ENCODE measurements at places on chromosomes 16 and 17.
A peak's percentile ranks its signal among the peaks of the same experiment; 100 is the strongest.

DNA sequence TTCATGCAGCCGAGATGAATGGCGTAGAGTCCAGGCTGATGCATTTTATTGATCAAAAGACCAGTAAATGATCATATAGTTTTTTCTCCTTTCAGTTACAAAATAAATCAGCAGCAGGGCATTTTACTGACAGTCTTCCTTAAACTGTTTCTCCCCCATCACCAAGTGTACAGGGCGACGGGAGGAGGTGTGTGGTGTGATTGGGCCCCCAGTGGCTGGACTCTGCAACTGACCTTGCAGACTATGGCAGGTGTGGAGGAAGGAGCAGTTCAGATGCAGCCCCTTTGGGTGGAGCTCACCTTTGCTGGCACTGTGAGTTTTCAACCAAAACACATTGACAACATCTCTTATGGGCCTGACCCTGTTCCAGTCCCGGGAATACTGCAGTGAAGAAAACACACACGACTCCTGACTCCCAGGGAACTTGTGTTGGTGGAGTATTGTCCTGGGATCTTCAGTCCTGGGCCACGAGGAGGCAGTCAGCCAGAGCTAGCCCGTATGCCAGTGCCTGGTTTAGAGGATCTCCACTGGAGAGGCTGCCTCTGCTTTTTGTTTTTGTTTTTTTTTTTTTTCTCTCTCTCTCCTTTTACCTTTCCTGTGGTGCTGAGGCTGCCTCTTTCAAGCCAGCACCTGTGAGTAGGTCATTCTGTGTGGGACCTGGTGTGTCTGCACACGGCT, 29.8 kb downstream of the KIAA0513 start:
- DNase-seq: peak; percentile 11

DNA sequence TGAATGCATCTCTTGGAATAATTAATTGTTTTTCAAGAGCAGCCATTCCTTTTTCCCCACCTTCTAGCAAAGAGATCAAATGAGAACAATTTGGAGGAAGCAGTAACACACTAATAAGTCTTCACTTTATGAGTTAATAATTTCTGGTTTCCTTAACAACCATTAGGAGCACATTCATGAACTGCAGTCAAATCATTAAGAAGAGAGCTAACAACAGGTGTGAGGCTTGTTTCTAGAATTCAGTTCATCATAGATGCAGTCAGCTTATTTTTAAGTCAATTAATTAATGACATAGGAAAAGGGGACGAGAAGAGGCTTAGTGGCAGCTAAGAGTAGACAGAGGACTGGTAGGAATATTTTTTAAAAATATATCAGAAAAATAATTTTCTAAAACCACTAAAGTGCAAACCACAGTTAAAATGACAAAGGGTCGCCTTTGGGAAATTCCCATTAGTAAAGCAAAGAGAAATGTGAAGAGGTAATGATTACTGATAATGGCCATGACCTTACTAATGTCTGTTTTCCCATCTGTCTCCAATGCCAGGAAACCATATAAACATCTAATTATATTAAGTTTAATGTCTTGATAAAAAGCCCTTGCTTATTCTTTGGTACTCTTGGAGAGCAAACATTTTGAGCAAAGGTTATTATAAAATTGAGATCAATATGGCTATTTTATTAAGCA, 184.2 kb downstream of the KCNJ2 start:
- DNase-seq: no peak

GRCh38 chr17:80003969-80004368, 31.7 kb downstream of the TBC1D16 start:
- no peak for DNase-seq

- DNase-seq: no peak
These were observed 615.6 kb upstream of the SOX9 start for GRCh38 chr17:71505200-71505599.

- no peak for DNase-seq
These were observed 13.9 kb upstream of the CYTH1 start for GRCh38 chr17:78795861-78796516.

GRCh38 chr17:43753493-43754129, 5.0 kb downstream of the SOST start:
- DNase-seq: no peak

DNA sequence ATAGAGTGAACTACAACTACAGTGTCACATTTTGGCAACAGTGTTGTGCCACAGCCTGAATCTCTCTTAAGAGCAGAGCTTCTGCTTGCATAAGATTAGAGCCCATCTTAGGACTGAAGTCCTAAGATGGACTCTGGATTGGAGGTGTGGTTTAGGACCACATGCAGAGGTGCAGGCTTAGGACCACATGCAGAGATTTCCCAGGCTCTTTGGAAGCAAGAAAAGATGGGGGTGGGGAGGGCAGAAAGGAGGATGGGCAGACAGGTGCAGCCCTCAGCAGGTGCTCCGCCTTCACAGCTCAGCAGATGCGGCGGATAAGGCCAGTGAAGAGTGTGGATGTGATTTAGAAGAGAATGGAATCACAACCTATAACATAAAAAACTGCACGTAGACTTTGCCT, 128.7 kb downstream of the TANGO6 start:
- no peak for DNase-seq

GRCh38 chr17:12982224-12982623, 35.6 kb downstream of the ELAC2 start:
- no peak for DNase-seq

DNA sequence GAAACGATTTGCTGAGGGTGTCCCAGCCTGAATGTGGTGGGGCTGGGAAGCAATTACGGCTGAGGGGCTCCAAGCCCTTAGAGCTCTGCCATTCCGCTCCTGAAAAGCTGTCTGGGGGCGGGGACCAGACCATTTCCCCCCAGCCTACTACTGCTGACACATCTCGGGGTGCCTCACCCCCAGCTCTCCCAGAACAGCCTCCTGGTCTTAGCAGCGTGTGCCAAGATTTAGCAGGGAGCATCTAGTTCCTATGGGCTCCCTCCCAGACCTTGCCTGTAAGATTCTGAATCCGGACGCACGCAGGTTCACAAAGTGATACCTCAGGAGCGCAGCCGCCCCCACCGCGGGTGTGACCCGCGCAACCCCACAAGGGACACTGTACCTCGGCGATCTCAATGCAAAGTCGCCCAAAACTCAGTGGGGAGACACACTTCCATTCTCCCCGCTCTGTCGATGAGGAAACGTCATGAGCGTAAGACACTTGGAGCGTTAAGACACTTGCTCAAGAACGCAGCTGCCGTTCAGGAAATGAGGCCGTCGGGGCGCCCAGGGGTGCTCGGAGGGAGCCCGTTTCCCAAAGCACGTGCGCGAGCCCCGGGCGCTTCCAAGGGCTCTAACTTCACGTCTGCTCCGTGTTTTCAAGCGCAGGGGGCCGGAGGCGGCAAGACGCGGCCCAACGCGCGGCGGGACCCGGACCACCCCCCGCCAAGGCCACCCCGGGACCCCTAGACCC, 629 bp downstream of the GEMIN4 start:
- peak; percentile 59 for DNase-seq

GRCh38 chr17:12566291-12566690, 99.4 kb upstream of the MYOCD start:
- DNase-seq: no peak

- DNase-seq: peak; percentile 68
These were observed 503 bp upstream of the PLCD3 start for GRCh38 chr17:45132572-45133463.

- no peak for DNase-seq
These were observed 147.2 kb upstream of the CACNG5 start for GRCh38 chr17:66687570-66688284.

DNA sequence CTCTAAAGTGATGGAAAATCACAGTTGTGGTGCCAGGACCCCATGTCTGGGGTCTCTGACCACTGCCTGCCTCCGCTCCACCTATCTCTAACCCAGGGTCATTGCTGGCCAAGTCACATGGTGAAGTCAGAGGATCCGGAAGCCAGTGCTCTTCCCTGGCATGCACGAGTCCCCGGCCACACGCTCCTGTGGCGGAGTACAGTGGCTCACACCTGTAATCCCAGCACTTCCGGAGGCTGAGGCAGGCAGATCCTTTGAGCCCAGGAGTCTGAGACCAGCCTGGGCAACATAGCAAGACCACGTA, 21.5 kb upstream of the RBFOX3 start:
- DNase-seq: no peak

DNA sequence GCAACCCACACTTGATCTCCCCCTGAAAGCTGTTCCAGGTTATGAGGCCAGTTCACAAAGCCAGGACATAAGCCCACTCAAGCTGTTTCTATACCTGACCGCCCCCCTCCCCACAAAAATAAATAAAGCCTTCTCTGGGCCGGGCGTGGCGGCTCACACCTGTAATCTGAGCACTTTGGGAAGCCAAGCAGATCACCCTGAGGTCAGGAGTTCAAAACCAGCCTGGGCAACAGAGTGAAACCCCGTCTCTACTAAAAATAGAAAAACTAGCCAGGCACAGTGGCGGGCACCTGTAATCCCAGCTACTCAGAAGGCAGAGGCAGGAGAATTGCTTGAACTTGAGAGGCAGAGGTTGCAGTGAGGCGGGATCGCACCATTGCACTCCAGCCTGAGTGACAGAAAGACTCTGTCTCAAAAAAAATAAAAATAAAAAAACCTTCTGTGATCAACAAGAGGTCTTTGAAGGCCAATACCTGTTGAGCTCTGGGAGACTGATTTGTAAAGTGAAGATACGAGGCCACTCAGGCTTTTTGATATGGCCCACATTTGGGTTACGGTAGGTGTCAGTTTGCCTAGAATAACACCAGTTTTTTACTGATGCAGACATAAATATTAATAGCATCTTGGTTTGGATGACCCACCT, 2.2 kb downstream of the KDM8 start:
- DNase-seq: no peak

DNA sequence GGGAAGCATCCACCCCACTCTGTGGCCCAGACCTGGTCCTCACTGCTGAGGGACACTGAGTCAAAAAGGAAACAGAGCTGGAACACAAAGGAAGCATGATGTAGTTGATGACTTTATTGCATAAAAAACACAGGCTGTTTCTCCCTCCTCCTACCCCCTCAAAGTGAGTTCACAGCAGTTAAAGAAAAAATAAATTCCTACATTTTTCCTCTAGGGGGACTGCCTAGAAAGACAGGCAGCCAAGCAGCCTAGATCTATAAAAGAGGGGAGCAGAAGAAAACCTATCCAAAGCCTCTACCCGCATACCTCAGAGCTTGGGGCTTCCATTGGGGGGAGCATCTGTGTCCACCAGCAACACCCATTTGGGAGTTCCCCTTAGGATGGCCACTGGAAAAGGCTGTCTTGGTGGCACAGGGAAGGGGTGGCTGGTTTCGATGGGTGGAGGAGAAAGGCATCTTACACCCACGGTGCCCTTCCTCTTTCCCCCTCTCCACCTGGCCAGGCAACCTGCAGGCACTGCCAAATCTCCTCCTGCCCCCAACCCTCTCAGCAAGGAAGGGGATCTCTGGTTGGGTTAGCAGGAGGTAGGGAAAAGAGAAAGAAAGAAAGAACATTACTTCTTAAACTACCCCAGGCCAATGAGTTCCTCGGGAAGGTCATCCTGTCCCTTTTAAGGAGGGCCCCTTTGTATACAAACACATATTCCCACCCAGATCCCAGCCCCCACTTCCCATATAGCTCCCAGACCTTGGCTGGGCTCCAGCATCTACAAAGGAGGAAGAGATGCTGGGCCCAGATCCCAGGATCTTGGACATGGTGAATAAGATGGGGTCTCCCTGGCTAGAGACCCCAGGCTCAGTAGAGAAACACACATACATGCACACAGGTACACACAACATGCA, 4.0 kb upstream of the SCRN2 start:
- no peak for DNase-seq

- DNase-seq: no peak
These were observed 22.2 kb downstream of the KIAA0513 start for GRCh38 chr16:85049706-85050305.

DNA sequence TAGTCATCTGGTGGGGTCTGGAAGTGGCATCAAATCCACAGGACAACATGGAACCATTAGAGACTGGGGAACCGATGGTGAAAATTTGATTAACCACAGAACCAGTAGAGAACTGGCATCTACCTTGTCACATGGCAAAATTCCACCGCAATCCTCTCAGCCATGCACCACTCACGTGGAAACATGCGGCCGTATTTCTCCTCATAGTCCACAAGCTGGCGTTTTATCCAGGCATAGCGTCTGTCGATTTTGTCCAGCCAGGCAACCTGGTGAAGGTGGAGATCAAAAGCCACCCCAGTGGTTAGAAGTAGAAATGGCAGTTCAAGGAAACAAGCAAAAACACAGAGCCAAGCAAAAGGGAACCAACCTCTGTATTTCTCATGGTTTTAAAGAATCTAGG, 87.6 kb downstream of the VPS53 start:
- no peak for DNase-seq

GRCh38 chr16:49921791-49922456, 66.0 kb upstream of the ZNF423 start:
- peak; percentile 40 for DNase-seq

DNA sequence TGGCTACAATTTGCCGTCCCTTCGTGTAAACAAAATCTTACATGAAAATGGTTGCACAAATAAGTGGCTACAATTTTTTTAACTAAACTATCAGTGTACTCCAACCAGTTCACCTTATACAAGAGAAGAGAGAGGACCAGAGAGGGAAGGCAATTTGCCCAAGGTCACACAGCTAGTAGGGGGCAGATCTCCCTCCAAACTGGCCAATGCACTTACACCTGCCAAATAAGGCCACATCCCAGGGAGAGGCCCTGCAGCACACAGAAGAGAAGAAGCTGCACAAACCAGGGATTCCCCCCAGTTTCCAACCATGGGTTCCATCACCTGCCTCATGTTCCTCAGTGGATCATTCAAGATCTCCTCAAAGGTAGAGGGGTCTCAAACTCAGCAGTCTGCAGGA, 349.9 kb downstream of the SOX9 start:
- no peak for DNase-seq

DNA sequence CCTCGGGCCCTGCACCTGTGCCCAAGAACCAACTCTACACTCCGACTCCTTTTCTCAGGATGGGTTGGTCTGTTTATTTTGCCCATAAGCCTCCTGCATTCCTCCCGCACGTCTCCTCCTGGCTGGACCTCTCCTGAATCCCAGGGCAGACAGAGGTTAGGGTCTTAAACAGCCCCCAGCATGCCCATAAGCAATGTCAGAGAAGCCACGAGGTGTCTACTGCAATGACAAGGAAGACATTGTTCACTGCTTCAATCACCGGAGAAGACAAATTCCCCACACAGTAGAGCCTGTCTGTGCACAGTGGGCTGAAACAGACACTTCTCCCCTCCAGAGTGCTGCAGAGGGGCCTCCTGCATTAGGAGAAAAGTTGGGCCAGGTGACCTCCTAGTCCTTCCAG, 230.6 kb upstream of the RPL38 start:
- DNase-seq: no peak

GRCh38 chr17:68892193-68892592, 63.0 kb downstream of the ABCA8 start:
- DNase-seq: no peak

GRCh38 chr16:72554935-72555334, 383.0 kb upstream of the PMFBP1 start:
- no peak for DNase-seq
